ENCODE measurements at places on chromosomes 3 and 15.

- DNase-seq = no peak
Observed at GRCh38 chr3:72137865-72138861, 353.2 kb upstream of the PROK2 start.

DNA sequence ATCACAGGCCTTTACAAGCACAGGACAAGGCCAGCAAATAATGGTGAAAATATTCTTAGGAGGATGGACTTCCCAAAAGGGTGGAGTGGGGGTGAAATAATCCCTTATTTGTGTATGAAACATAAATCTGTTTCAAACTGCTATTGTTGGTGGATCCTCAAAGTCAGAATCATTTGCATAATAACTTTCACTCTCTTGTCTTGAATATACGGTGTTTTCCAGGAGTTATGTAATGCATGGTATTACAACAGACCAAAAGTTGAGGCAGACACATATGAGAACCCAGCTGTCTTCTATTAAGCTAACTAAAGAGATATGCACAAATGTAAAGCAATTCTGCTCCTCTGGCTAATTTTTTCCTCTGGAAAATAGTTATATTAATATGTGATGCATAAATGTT, 57.7 kb downstream of the PRTG start:
- DNase-seq = no peak

GRCh38 chr3:186985661-186986364, 55.5 kb downstream of the ST6GAL1 start:
- no peak for DNase-seq

GRCh38 chr15:65938604-65939003, 69.3 kb downstream of the RAB11A start:
- no peak for DNase-seq

GRCh38 chr15:63347074-63347857, 34.4 kb downstream of the CA12 start:
- no peak for DNase-seq

DNA sequence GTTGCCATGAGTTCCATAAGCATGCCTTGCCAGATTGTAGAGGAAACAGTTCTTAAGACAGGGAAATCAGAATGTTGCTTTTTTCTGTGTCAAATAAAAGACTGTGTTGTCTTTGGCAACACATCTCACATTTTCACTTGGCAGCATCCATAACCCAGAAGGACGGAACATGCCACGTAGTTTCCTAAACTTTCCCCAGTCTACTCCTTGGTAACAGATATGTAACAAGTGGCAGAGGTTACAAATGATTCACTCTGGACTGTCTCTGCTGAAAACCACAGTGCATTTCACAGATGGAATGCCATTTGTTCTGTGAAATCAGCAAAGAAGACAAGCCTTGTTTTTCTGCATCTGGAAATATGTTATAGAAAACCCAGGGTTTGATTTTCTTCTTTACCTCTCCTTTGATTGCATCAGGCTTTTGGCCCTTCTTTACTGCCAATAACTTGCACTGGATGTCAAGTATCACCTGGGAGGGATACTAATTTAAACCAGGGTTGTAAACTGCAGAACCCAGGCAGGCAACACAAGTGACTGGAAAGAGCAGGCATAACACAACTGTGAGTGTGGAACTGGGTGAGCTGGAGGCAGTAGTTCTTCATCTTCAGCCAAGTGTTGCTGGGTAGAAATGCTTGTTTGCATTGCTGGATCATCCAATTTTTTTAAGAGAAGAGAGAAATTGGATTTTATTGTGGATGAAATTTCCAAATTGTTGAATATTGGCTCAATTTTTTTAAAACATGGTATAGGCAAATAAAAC, 124.4 kb upstream of the FOXB1 start:
- DNase-seq = no peak

DNA sequence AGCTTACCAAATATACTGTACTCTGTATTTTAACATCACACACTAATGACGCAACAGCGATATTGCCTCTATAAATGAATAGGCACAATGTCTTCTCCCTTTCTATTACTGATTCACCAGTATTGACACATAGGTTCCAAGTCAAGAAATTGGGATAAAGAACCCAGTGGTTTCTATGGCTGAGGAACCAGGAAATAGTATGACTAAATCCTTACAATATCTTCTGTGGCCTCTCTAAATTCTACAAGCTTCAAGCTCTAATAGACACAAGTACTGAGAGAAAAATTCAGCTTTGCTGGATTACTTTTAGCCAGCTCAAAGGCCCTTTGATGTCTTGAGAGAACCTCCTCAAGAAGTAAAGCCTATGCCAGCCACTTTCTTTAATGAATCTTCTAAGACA, 162.5 kb downstream of the DPH6 start:
- no peak for DNase-seq

- DNase-seq = peak; percentile 59
Observed at GRCh38 chr15:34038023-34038870, 757 bp downstream of the AVEN start.

GRCh38 chr15:72237853-72238224, 6.8 kb upstream of the PKM start:
- no peak for DNase-seq

GRCh38 chr3:30667280-30667651, 60.9 kb downstream of the TGFBR2 start:
- DNase-seq = no peak

- DNase-seq = no peak
Observed at GRCh38 chr3:59559721-59560435, 510.1 kb upstream of the CFAP20DC start.

- DNase-seq = no peak
Observed at GRCh38 chr3:102059145-102059943, 210.0 kb downstream of the NFKBIZ start.

- no peak for DNase-seq
Observed at GRCh38 chr3:168025076-168025475, 70.6 kb downstream of the GOLIM4 start.

DNA sequence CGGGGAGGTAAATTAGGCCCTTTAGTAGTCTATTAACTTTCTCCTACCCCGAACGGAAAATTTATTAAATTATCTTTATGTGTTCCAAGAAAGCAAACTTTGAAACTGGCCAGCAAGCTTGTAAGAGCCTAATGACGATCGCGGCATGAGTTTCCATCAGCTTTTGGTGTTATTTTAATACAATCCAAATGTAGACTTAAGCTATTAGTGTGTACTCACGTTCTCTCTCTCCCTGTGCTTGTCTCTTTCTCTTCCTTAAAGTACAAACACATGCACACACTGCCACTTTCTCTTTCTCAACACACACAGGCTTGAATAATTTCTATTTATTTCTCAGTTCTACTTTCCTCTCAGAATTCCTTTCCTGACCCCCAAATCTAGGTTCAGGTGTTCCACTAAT, 108.8 kb upstream of the MME start:
- DNase-seq = no peak

DNA sequence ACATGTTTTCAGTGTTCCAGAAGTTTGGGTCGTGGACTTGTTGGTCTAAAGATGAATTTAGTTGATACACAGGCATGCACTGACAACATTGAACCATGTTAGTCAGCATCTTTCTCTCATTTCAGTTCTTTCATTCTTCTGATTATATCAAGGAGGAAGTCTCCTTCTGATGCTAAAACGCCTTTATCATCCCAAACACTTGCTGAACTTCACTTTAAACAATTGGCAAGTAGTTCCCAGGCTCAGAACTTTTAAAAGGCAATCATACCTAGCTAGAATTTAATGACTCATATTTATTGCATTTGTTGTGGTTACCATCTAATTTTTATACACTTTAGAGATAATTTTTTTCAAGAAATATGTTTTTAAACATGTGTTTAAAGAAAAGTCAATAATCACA, 15.9 kb downstream of the LMCD1 start:
- DNase-seq = no peak
